Cardiac ventricle fibroblast (primary cell): ENCODE measurements at places on chromosomes 2 and 18. TPM values are rescaled to one million over a fixed set of nuclear protein-coding genes. Genes with fewer than 3 reads are reported as not detected.

The MPP4 gene
- 0.62 and 1.0 TPM in 2 replicates for total RNA-seq

The TMEM247 gene
- total RNA-seq, result not detected in 2 replicates

The SCTR gene
- not detected in 2 replicates for total RNA-seq

The GAL3ST2 gene
- not detected in 2 replicates for total RNA-seq
